T-helper 2 cell (primary cell): ENCODE measurements at places on chromosomes 16 and 17.

DNA sequence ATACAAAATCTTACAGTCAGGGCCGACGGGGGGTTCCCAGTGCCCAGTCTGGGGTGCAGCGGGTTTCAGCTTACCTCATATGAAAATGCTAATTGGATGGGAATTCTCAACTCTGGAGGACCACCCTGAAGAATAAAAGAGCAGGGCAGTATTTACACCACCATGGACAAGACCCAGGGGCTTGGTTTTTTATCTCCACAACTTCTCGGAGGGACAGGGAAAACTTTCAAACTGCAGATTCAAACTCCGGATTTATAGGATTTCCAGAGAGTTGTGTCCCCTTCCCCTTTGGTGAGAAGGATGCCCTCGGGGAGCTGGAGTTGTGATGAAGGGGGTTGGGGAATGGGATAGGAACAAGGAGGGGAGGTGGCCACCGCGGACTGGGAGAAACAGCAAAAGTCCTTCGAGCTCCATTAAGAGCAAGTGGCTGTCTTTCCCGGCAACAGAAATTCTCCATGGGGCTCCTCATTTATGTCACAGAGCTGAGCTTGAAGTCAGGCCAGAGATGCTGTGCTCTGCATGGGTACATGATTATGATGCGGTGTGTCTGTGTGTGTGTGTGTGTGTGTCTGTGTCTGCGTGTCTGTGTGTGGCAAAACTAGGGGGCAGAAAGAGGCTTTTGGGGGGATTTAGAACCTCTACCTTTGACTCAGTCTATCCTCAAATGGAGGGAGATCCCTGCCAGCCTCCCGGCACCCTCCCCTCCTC, 15.7 kb downstream of the FOXL1 start:
- DNase-seq = no peak

DNA sequence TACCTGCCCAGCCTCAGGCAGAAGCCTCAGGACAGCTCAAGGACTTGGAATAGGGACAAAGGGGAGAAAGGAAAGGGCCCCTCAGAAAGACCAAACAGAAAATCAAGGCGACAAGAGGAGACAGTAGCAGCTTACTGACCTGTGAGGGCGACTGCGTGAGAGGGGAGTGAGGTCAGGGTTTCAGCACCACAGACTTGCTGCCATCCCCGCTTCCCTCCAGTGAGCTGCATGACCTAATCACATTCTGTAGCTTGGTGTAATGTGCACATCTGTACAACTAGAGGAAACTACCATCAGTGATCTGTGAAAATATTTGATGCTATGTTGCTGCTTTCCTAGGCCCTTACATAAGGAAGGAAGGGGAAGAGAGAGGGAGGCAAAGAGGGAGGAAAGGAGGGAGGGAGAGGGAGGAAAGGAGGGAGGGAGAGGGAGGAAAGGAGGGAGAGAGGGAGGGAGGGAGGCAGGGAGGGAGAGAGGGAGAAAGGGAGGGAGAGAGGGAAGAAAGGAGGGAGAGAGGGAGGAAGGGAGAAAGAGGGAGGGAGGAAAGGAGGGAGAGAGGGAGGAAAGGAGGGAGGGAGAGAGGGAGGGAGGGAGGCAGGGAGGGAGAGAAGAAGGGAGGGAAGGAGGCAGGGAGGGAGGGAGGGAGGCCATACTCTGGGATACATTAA, 404.9 kb upstream of the CDH5 start:
- no peak for DNase-seq

DNA sequence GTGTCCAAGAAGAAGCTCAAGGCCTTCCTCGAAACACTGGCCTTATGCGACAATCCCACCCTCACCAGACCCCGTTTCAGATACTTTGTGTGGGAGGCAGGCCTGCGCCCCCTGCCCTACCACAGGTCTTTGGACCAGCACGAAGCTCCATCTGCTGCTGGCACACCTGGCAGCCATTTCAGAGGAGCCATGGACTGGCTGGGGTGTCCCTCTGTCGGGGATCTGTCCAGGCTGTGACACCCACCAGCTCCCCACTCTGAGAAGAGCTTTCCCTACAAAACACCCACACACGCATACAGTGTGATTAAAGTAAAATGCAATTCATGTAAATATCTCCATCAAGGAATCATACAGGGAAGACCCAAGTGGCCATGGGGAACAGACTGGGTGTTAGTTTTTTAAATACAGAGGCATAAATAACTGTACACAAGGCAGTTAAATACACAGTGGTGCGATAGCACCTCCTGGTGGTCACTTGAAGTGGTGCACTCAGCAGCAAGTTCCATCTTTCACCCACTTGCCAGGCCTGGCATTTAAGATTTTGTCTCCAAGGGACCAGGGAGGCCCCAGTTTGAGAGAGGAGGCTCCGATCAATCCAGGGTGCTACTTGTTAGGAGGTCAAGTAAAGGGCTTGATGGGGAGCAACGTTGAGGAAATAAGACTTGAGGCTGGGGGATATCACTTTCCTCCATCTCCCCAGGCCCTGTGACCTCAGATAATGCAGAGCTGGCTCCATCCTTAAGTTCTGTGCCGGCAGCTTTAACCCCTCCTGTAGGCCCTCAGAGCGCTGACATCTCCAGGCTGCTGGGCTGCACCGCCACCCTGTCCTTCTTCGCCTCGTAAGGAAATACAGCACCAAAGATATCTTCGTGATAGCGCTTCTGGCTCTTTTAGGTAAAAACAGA, 43.6 kb downstream of the NOS2 start:
- DNase-seq = peak; percentile 44

DNA sequence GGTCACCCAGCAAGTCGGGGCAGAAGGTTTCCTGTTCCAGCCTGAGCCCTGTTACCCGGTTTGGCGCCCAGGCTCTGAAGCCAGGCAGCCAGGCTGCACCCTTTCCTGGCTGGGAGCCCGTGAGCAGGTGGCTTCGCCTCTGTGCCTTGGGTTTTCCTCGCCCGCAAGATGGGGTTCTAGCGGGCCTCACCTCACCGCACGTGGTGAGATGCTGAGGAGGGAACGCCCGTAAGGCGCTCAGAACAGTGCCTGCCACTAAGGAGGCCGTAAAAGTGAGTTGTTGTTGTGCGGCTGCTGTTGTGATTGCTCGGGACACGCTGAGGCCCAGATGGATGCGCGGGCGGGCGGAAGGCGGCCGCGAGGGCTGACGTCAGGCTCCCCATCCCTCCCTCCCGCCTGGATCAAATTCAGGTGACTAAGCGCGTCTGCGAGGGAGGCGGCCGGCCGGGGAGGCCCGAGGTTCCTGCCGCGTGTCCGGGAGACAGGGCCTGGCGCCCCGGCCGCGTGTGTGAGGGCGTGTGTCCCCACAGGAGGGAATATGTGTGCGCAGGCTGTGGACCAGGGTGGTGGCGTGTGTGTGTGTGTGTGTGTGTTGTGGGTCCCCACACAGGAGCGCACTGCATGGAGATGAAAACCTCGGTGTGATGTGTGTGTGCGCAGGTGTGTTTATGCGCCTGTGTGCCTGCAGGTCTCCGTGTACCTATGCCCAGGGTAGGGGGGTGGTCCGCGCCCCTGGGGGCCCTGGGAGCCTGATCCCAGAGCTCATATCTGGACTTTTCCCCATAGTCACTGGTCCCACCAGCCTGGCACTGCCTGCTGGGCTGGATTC, 4.3 kb downstream of the CAMKK1 start:
- DNase-seq = no peak

- no peak for DNase-seq
Measured at GRCh38 chr16:77469634-77470033, 34.8 kb upstream of the ADAMTS18 start.

DNA sequence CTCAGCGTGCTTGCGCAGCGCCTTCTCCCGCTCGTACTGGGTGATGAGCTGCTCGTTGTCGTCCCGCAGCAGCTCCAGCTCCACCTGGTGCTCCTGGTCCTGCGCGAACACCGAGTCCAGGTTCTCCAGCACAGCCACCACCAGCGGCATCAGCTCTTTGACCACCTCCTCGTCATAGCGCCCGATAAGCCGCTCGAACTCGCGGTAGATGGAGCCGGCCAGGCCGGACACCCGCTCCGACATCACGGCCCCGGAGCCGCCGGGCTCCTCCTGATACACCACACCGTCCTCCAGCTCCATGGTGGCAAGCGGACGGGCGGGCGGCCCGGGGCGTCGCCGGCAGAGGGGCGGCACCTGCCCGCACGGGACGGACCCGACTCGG, 320 bp downstream of the SPAG9 start:
- DNase-seq = peak; percentile 43

GRCh38 chr16:65235339-65236177, 113.7 kb upstream of the CDH11 start:
- DNase-seq = no peak

- DNase-seq = no peak
Measured at GRCh38 chr16:27242868-27243590, 25.5 kb downstream of the NSMCE1 start.

- DNase-seq = no peak
Measured at GRCh38 chr17:385836-386140, 33.2 kb upstream of the RPH3AL start.

GRCh38 chr17:50169121-50169764, 3.4 kb downstream of the SGCA start:
- peak; percentile 84 for DNase-seq

DNA sequence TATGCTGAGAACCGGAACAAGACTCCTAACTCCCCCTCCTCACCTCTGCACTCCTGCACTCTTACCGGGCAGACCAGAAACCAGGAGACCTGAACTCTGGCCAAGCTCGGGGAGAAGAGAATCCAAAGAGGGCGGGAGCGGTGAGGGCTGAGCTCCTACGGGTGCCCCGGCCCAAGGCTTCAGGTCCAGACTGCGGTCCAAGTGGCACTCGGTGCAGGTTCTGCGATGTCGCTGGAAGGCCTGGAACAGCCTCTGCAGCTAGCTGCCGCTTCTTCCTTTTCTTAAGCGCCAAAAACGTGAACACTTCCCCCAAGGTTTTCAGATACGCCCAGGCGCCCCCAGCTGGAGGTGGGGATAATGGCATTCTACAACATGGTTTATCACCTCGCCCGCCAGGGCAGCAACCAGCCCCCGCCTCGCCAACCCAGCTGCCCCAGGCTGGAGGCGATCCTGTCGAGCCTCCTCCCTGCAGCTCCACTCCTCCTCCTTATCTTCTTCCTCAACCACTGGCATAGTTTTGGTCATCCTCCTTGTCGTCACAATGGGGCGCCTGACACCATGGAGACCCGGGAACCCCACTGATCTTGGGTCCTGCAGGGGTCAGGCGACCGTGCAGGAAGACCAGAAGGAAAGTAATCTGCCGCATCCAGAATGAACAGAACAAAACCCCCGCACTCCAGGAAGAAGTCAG, 1735.9 kb downstream of the TP53TG3F start:
- no peak for DNase-seq

GRCh38 chr17:1957037-1957436, 68.1 kb downstream of the RTN4RL1 start:
- no peak for DNase-seq

DNA sequence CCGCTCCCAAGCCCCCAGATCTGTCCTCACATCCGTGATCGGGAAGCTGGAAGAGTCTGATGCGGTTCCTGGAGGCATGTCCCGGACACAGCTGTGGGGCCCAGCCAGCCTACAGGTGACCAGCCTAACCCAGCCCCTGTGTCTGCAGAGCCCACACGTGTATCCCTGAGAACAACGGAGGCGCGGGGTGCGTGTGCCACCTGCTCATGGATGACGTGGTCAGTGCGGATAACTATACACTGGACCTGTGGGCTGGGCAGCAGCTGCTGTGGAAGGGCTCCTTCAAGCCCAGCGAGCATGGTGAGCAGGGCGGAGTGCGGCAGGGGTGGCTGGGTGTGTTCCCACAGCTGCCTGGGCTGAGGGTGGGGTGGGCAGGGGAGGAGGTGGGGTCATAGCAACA, 30.9 kb downstream of the IL4R start:
- no peak for DNase-seq

DNA sequence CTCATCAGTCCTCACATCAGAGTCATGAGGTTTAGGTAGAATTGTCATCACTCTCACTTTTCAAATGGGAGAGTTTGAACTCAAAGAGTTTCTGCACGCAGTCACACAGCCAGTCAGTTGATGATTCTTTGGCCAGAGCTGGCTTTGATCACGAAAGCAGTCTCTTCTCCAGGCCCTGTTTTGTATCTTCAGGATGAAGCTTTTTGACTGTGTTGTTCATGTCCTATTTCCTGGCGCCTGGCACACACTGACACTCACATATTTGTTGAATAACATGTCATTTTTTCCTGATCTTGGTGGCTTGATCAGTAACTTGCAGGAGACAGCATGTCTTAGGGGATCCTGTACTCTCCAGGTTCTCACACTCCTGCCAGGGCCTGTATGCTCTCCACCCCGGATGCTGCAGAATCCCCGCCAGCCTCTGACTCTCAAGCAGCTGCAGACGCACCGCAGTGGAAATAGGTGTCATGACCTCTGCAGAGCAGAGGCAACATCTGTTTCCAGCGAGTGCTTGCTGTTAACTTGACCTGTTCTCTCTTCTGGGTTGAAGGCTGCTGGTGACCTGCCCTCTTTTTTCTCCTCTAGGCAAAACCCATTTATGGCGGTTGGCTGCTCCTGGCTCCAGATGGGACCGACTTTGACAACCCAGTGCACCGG, 33.0 kb downstream of the MPRIP start:
- no peak for DNase-seq
